Foreskin keratinocyte (primary cell): ENCODE measurements at places on chromosomes 7 and 10. TPM values are rescaled to one million over a fixed set of nuclear protein-coding genes. Genes with fewer than 3 reads are reported as not detected.

DNA sequence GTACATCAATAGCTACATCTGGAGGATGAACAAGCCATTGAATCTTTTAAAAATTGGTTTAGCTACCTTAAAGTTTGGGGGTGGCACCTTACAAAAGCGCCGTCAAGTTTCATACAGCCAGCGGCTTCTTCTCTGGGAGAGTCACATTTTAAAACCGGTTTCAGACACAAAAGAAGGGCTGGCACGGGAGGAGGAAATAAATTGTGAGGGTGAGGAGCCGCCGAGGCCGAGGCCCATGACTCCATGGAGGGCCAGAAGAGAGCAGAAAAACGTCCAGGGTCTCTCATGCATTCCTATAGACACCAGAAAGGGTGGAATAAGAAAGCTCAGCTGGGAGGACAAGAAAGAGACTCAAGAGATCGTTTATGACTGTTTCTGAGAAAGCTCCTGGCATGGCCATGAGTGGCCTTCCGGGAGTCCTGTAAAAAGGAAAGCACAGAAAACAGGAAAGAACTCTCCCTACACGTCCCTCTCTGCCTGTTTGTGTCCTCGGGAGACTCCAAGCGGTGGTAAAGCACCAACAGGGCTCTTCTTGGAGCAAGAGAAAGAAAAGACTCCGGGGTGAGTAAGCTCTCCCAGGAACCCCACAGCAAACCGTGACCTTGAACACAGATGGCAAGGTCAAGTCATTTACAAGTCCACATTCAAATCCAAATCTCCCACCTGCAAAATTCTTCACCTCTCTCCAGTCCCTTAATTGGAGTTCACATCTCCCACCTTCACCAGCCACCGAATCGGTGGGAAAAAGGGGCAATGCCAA lies 1.8 kb downstream of the FRAT2 start:
- DNase-seq: peak; percentile 73

Gene HOXA13
- not detected in 2 replicates for total RNA-seq

Gene IGFBP3
- 0.58 and 0.63 TPM in 2 replicates for total RNA-seq

DNA sequence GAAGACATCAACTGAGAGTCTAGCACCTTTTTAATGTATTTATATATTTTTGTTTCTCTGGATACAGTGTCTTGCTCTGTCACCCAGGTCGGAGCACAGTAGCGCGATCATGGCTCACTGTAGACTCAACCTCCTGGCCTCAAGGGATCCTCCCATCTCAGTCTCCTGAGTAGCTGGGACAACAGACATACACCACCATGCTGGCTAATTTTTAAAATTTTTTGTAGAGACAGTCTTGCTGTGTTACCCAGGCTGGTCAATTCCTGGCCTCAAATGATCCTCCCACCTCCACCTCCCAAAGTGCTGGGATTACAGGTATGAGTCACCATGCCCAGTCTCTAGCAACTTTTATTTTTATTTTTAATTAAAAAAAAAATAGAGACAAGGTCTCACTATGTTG lies 51.4 kb upstream of the ANLN start:
- no peak for DNase-seq

Gene CDC14C
- total RNA-seq: 0.04 TPM in 1 of 2 replicates, not detected in the other

GRCh38 chr7:91326516-91327199 lies 62.4 kb downstream of the FZD1 start:
- no peak for DNase-seq

Gene LRRC18
- not detected in 2 replicates for total RNA-seq

GRCh38 chr10:127999297-128000129 lies 92.6 kb downstream of the PTPRE start:
- no peak for DNase-seq

GRCh38 chr7:38284553-38284952 lies 11.1 kb upstream of the TARP start:
- DNase-seq: no peak

- DNase-seq: no peak
These were observed 89.3 kb upstream of the CUX1 start for GRCh38 chr7:101728128-101728527.

GRCh38 chr7:130930681-130931080 lies 196.7 kb upstream of the KLF14 start:
- no peak for DNase-seq

DNA sequence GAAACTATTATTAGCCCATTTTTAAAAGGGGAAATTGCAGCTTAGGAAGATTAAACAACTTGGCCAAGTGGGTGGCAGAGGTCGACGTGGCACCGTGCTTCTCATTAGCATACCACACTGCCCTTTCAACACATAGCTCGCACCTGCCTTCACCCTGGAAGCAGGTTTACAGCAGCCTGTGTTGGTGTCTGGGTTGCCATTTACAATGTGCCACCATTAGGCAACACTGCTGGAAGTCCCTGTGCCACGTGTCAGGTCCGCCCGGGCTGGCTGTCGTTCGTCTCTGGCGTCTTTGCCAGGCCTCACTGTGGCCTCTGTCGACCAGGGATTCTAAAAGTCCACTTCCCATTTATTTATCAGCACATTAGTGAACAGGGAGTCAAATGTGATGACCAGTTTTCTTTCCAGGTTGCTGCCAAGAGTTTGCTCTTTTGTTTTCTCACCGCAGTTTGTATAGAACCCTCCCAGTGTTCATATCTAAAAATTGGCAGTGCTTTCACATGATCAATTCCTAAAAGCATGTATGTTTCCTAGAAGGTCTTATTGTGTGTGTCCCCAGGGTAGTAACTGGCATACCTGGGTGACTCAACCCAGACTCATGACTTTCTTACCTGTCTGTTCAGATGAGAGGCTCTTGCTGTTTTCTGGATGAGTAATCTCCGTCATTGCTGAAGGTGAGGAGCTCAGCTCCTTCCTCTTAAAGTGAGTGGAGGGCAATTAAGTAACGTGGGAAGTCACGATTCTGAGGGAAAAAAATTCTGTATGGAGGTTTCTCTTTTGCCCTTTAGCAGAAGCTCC lies 9.2 kb downstream of the INSIG1 start:
- peak; percentile 92 for DNase-seq

Gene OR13A1
- total RNA-seq: not detected in 2 replicates

- no peak for DNase-seq
These were observed 112.7 kb downstream of the CCNY start for GRCh38 chr10:35448687-35449662.

- no peak for DNase-seq
These were observed 36.2 kb downstream of the CHST3 start for GRCh38 chr10:72000073-72001032.

Gene OR6V1
- total RNA-seq: not detected in 2 replicates

DNA sequence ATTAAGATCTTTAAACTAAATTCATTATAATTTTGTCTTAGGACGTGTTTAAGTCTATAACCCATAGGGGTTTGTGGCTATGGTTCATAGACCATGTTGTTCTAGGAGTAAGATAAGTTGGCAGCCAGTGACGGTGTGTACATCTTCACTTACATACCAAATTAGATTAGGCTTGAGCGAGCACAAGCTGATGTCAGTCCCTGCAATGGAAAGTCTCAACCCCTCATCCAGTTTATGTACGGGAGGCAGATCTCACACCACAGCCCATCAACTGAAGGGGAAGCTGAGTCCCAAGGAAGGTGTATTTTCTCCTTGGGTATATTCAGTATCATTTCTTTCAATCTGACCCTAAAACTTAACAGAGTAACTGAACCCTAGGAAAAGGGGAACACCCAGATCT lies 5.1 kb upstream of the SMC3 start:
- DNase-seq: no peak

GRCh38 chr10:18582803-18583202 lies 68.6 kb downstream of the NSUN6 start:
- no peak for DNase-seq

DNA sequence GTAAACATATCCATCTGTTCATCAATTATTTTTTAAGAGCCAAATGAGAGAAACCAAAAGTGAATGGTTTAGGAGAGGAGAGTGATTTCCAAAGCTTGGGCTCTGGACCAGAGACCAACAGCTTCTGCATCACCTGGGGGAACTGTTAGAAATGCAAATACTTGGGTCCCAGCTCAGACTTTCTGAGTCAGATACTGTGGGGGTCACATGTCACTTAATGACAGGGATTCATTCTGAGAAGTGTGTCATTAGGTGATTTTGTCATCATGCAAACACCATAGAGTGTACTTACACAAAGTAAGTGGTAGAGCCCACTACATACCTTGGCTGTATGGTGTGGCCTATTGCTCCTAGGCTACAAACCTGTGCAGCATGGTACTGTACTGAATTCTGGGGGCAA lies 128.5 kb upstream of the PRR15 start:
- DNase-seq: no peak

DNA sequence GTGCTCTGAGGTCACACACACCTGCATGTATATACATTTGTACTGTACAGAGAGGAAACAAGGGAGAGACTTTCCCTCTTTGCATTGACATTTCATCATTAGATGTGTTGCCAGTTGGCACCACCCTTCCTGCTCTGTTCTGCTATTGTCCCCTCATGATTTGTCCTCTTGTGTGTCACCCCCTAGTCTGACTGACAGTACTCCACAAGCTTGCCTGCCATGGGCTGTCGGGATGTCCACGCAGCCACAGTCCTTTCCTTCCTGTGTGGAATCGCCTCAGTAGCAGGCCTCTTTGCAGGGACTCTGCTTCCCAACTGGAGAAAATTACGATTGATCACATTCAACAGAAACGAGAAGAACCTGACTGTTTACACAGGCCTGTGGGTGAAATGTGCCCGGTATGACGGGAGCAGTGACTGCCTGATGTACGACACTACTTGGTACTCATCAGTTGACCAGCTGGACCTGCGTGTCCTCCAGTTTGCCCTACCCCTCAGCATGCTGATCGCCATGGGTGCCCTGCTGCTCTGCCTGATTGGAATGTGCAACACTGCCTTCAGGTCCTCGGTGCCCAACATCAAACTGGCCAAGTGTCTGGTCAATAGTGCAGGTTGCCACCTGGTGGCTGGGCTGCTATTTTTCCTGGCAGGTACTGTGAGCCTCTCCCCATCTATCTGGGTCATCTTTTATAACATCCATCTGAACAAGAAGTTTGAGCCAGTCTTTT lies 9.4 kb downstream of the CLDN12 start:
- DNase-seq: no peak

Gene PRKAR2B
- total RNA-seq: not detected in 2 replicates

DNA sequence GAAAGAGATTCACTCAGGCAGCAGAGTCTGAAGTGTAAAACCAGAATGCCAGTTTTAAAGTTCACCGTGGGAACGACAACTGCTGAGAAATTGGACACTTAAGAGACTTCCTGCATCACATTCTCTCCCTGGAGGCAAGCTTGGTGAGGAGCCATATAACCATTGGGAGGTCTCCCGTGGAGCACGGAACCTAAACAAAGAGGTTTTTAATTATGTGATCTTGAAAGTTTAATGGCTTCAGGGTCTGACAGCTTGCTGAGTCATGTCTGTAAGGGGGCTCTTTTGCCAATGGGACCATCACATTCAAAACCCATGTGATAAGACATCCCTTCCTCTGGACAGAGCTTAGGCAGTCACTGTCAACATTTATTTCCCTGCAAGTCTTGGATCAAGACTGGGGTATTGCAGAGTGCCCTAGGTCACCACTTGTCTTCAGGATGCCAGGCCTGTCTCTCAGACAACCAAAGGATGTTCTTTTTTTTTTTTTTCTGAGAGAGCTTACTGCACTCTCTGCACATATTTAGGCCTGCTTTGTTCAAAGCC lies 674.4 kb downstream of the TYW1 start:
- no peak for DNase-seq

- no peak for DNase-seq
These were observed 1.0 kb downstream of the CYP51A1 start for GRCh38 chr7:92133133-92133736.

GRCh38 chr10:122062831-122063674 lies 74.1 kb downstream of the TACC2 start:
- DNase-seq: peak; percentile 87

Gene ACTA2
- 10.3 and 12.2 TPM in 2 replicates for total RNA-seq

DNA sequence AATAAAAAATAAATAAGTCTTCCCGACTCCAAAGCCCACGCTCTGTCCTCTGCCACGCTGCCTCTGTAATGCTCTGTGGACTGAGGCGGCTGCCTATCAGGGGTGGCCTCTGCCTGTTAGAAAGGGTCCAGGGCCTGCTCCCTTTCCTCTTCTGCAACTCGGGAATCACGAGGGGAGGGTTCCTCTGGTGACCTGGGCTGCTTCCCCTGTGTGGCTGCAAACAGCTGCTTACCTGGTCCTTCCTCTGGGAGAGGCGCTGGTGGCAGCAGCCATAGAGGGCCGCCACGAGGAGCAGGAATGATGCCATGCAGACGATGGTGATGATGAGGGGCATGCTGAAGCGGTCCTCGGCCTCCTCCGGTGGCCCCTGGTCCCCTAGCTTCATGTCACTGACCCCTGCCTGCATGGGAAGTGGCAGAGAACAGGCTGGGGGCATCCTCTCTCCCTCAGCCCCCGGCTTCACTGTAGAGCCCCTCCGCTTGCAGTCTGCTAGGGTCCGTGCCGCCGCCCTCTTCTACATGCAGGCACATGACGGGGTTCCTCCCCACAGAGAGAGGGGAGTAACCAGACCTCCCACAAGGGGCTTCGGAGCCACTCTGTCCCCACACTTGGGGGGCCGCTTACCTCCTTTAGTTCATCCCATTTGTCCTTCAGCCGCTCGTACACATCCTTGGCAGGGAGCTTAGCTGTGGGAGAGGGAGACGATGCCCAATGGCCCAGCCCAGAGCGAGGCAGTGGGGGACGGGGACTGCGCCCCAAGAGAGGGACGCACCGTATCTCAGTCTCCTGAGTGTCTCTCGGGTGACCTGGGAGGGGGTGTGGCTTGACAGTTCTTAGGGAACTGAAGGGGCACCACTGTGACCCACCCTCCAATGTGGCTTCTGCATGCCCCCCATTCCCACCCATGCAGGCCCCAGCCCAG lies 50.5 kb downstream of the PODXL start:
- no peak for DNase-seq

DNA sequence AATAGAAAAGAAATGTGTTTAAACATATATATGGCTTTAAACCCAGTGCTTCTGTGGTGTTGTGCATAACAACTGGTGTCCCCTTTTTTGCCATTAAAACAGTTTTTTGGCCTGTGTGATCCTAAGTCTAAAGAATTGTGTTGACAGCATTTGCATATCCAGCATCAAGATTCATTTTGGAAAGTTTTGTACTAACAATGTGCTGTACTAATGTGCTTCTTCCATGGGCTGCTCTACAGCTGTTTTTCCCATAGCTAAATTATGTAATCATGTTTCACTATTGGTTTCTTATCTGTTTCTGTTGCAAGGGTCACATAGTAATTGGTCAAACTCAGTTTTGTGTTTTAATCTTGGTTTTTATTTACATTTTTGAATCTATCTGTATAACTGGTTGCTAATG lies 5.5 kb downstream of the CNNM2 start:
- no peak for DNase-seq

DNA sequence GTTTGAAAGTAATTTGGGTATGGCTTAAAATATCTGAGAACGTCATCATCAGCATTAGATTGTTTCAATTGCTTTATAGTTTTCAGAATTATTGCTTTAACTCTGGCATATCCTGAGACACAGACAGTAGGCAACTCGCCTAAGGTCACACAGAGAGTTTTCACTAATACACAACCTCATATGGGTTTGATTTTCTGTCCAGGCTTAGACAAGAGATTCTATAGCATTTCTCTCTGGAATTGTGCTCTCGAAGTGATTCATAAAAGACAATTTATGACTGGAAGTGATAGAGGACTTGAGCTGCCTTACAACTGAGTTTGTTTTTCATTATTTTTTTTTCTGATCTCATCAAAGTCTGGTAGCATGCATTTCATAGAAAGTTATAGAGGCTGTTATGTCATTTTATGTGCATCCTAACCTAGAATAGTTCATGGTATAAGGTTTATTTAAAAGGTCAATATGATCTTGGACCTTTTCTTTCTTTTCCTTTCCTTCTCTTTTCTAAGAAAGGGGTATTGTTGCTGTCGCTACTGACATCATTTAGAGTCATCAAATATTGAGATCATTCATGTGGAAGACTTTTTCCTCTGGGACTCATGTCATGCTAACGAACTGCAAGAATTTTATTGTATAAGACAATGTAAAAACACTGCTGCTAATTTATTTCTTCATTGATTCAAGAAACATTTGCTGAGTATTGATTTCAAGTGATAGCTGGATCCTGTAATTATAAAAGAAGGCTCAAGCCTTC lies 278.2 kb downstream of the PLXDC2 start:
- no peak for DNase-seq
